ENCODE measurements at places on chromosomes 7 and 10.

- no peak for DNase-seq
Measured at GRCh38 chr10:113047151-113047550, 97.1 kb downstream of the TCF7L2 start.

DNA sequence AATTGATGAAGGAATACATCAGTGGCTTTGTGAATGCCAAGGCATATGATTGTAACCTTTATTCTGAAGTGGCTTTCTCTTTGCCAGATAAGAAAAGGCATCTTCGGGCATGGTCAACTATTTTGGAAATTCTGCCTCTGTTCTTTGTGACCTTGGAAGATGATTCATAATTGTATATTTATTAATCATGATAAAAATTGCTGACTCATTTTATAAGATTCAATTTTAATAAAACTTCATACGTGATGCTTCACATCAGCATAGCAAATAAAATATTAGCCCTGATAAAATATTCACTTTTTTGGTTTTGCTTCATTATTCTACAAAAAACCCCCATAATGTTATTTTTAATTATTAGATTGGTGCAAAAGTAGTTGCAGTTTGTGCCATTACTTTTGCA is 200.5 kb downstream of the MACC1 start:
- DNase-seq = no peak

DNA sequence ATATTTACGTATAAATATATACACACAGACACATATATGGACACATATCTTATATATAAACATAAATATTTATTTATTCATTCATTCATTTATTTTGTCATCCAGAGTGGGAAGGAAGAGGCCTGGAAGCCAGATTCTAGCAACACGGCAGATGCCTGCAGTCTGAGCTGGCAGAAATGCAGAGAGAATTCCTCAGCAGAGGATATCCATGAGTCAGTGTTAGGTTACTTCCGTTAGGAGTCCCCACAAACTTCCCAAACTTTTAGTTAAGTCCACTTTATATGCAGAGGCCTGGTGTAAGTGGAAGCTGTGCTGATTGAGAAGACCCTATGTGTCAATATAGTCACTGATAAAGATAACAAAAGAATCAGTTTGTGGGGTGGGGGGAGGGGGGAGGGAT is 89.6 kb downstream of the PPP1R17 start:
- no peak for DNase-seq

- DNase-seq = no peak
Measured at GRCh38 chr10:21272643-21273399, 252.7 kb downstream of the SKIDA1 start.

DNA sequence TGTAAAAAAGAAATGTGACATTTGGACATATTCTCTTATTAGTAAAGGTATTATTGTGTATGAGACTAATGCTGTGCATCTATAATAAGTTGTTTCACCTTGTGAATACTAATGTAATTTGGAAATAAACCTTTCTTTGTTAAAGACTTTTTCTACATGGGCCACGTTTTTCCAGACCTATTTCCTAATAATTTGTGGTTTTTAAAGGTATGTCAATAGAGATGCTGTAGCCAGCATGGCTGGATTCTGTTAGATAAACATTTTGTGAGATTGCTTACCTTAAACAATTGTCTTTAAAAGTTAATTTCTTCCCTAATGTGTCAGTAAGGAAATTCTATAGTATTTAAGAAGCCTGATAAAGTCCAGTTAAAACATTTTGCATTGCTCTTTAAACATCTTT is 56.0 kb downstream of the KAT6B start:
- no peak for DNase-seq

GRCh38 chr10:61100887-61101286 is 156.9 kb upstream of the RHOBTB1 start:
- no peak for DNase-seq

- no peak for DNase-seq
Measured at GRCh38 chr10:77738496-77739158, 101.0 kb upstream of the KCNMA1 start.

DNA sequence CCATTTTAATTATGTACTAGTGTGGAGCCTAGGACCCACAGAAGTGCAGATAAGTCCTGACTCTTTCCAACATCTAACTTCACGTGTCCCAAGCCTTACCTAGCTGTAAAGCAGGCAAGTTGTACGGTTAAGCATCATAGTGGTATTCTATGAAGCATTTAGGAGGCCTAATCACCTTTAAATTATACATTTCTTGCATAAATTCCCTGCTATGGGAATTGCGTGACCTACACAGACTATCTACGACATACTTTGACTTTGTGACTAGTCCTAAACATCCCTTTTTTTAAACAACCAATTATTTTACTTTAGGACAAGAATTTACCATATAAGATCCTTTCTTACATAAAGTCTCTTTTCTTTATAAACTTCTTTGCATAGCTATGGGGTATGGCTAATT is 37.7 kb upstream of the LRGUK start:
- no peak for DNase-seq

GRCh38 chr7:17150018-17150417 is 148.4 kb upstream of the AHR start:
- DNase-seq = no peak

- DNase-seq = no peak
Measured at GRCh38 chr10:129853562-129853903, 110.5 kb downstream of the EBF3 start.

GRCh38 chr7:157928171-157928794 is 591.5 kb downstream of the DNAJB6 start:
- no peak for DNase-seq

GRCh38 chr10:85600026-85600743 is 766.4 kb downstream of the GRID1 start:
- no peak for DNase-seq

DNA sequence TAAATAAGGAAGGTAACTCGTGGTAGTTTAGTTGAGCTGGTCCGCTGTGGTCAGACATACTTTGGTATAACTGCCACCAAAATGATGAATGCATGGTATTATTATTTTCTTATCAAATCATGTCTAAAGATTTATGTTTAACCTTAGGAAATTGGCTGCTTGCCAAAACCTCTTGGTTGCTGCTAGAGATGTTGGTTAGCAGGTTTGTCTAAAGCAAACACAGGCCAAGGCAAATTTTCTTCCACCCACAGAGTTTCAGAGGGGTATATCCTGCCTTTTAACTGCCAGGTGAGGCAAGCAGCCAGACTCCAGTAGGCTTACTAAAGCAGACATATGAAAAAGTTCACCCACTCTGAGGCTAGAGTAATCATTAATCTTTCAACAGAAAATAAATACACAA is 101.4 kb downstream of the SEMA3E start:
- no peak for DNase-seq

DNA sequence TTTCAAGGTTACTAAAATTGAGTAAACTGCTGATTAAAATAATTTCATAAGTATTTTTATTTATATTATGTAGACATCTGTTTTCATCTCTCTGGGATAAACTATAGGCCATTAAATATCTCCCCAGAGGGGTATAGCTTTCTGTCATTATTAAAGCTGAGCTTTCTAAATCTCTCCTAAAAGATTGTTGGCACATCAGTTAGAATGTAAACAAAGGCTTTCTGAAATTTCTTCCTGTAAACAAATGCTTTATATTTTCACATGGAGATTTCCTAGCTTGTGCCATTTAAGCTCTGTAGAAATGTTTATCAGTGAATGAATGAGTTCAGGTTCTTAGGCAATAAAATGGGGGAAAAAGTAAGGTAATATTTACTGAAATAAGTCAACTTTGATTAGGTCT is 35.7 kb downstream of the PPP1R9A start:
- no peak for DNase-seq

DNA sequence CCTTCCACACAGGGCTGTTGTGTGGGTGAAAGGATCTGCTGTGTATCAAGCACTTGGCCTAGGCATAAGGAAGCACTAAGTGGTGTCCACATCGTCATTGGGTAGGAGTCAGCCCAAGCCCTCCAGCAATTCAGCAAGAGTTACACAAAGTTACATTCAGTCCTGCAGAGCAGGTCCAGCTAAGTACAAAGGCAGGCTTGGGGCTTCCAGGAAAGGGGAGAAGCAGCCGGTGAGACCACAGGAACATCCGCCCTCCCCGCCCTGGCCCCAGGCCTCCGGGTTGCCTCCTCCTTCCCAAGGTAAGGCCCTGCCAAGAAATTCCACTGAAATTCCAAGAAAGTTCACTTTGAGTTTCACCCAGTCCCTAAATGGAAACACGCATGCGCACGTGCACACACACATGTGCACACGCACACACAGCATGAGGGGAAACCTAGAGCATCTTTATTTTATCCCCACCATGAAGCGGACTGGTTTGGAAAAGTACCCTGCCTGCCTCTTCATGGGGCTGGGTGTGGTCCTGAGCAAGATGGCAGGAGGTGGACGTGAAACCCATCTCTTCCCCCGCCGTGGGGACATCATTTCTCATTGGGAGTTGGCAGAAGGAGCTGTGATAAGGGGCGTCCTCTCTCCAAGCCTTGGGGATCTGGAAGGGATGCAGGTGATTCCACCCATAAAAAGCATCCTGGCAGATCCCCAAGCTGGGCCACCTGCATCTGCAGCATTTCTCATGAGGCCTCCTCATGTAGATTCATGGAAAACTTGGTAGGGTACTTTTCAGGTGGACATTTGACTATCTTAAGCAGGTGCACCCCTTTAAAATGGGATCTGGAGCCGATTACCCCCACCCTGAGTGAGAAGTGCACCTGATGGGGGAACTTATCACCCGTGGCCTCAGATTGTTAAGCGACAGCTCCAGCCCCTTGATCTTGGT is 69.1 kb upstream of the NANOS1 start:
- DNase-seq = no peak

DNA sequence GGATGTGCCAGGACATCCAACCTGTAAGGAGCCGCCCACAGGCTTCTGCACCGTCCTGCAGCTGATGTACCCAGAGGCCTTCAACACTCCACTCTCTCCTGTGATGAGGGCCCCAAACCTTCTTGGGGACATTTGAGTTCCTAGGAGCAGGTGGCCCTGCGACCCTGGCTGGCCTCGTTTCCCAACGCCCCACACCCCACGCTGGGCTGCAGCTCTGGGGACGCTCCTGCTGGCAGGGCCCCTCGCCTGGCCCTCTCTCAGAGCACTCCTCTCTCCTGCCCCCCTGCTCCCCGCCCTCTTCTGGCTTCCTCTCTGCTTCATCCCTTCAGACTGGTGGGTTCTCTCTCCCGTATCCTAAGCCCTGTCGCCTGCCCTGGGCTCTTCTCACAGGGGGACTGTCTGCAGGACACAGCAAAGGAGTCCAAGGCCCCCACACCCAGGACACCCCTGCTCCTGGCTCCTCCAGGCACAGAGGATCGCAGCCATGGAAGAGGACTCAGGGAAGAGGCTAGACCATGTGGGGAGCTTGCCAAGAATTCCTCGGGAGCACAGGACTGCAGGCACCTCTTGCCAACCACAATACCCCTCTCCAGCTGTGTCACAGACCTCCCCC is 541.4 kb downstream of the TCERG1L start:
- no peak for DNase-seq

GRCh38 chr10:113108194-113108835 is 158.3 kb downstream of the TCF7L2 start:
- DNase-seq = no peak

DNA sequence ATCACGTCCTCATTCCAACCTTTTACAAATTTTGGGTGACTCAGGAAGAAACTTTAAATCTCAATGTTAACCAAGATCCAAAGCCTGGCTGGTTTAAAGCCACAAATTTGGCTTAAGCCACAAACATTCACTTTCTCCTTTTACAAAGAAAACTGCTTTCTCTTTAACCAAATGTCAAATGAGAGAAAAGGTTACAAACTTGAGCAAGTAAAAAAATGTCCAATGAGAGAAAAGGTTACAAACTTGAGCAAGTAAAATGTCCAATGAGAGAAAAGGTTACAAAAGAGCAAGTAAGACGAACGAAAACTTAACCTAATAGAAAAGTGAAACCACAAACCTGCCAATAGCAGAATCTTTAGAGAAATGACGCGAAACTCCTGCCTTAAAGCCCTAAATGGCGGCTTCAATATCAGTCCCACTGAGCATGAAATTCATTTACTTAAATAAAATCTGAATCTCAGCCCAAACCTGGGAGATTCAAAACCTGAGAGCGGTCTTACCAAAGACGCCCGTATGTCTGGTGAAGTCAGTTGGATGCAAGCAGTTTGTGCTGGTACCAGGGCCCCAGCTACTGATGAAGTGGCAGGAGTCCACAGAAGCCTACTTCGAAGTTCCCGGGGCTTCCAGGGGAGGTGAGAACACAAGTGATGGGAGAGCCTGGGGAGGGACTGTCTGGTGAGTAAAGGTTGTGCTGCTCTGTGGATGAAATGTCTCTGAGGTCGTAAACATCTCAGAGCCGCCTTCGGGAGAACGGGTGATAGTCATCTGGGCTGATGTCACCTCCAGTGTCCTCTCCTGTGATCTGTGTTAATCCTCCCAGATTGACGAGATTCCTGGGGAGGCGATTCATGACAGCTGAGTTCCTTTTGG is 74.6 kb downstream of the PAXIP1 start:
- peak; percentile 98 for DNase-seq

DNA sequence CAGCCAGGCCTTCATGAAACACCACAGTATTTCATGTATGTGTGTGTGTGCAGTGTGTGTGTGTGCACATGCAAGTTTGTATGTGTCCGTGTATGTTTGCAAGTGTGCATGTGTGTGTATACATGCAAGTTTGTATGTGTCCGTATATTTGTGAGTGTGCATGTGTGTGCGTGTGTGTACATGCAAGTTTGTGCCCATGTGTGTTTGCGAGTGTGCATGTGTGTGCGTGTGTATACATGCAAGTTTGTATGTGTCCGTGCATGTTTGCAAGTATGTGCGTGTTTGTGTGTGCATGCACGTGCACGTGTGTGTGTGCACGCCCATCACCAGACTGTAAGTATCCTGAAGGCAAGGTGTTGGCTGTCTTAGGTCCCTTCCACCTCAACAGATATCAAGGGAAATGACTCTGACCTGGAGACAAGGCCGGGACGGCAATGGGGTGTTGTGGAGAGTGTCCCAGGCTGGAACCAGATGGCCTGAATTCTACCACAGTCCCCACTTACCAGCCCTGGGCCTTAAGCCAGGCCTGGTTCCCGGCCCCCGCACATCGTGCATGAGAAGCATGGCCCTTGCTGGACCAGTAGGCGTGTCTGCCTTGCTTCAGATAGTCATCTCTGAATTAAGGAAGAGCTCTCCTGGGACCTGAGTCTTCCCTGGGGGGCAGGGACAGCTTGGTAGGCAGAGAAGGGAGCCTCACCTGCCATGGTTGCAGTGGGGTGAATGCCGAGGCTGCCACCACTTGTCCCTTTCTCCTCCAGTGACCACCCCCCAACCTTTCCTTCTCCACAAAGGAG is 140.0 kb downstream of the GRK5 start:
- DNase-seq = no peak

GRCh38 chr10:507908-508444 is 181.5 kb downstream of the DIP2C start:
- no peak for DNase-seq

Measured in CD4-positive, alpha-beta T cell treated with Interleukin-17A for 1 hour (primary cell).